ENCODE measurements at places on chromosomes 7 and 10. TPM values are rescaled to one million over a fixed set of nuclear protein-coding genes. Genes with fewer than 3 reads are reported as not detected.

The MEOX2 gene
- 0.16 TPM for total RNA-seq

The ZNF511 gene
- 26.1 TPM for total RNA-seq

The CHN2 gene
- 0.09 TPM for total RNA-seq

The GPR15LG gene
- not detected for total RNA-seq

The SUN3 gene
- not detected for total RNA-seq

The AMPH gene
- 3.0 TPM for total RNA-seq

The KCNH2 gene
- 0.17 TPM for total RNA-seq

The AOAH gene
- not detected for total RNA-seq

The WEE2 gene
- not detected for total RNA-seq

The VAX1 gene
- total RNA-seq: not detected

The PLEKHS1 gene
- total RNA-seq: not detected

The SPAG6 gene
- total RNA-seq: not detected

The PSMA2 gene
- 42.6 TPM for total RNA-seq

The CCDC3 gene
- 0.16 TPM for total RNA-seq

The SSC4D gene
- 0.47 TPM for total RNA-seq

The GIMAP8 gene
- total RNA-seq: under 0.01 TPM

The RBP3 gene
- total RNA-seq: not detected

The CELF2 gene
- 4.4 TPM for total RNA-seq

Data from bronchial smooth muscle cell (primary cell).